ENCODE measurements at places on chromosomes 3 and 15. TPM values are rescaled to one million over a fixed set of nuclear protein-coding genes. Genes with fewer than 3 reads are reported as not detected.

The IL17RB gene
- total RNA-seq = 0.26 TPM

The CAPN3 gene
- total RNA-seq = 9.2 TPM

The TRH gene
- total RNA-seq = not detected

The PLA2G4E gene
- total RNA-seq = not detected

The LSMEM2 gene
- total RNA-seq = 0.26 TPM

The CAV3 gene
- total RNA-seq = not detected

The TXNRD3 gene
- total RNA-seq = 2.9 TPM

The PLSCR4 gene
- total RNA-seq = not detected
